ENCODE measurements at places on chromosomes 16 and 17. TPM values are rescaled to one million over a fixed set of nuclear protein-coding genes. Genes with fewer than 3 reads are reported as not detected.

The OR1A1 gene
- not detected for total RNA-seq

DNA sequence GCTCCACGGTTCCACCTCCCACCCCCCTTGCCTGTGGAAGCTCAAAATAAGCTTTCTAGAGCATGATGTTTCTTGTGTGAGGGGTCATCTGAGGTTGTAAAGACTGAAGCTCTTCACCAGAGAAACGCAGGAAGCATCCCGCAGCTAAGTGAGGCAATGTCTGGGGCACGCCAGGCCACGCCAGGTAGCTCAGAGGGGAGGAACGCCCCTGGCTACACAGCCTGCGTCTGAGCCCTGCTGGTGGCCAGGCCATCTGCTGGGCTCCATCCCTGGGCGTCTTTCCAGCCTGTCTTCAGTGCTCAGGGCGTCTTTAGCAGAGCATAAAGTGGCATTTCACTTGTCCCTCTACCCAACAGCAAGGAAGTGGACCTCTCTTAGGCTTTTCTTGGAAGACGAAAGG is 15.2 kb downstream of the SOCS3 start:
- no peak for DNase-seq

DNA sequence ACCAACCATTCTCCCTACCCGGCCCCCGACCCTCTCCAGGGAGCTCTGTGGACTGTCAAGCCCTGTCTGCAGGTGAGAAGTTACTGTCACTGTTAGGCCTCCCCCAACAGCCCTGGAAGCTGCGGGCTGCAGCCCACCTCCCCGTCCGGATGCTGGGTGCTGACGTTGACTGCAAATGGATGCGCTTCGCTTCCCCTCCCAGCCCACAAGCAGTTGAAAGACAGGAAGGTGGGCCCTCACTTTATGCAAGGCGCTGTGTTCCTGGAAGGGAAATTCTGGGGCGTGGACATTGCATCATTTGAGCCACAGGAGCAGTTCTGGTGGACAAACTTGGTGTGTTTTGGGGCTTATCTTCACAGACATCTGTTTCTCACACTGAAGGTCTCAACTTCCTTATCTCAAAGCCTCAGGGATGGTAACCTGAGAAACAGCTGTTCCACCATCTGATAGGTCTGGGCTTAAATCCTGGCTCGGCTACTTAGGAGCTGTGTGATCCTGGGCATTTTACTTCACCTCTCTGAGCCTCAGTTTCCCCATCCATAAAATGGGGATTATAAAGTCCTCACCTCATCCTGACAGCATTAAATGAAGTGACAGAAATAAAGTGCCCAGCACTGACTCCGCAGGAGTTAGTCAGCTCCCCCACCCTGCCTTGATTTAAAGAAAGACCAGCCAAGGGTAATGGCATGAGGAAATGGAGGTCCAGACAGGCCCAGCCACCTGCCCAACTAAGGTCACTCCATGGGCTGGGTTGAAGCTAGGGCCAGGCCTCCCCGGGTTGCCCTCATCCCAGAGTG is 4.6 kb upstream of the DRC7 start:
- no peak for DNase-seq

GRCh38 chr16:27820646-27821345 is 242.7 kb downstream of the GSG1L start:
- no peak for DNase-seq

DNA sequence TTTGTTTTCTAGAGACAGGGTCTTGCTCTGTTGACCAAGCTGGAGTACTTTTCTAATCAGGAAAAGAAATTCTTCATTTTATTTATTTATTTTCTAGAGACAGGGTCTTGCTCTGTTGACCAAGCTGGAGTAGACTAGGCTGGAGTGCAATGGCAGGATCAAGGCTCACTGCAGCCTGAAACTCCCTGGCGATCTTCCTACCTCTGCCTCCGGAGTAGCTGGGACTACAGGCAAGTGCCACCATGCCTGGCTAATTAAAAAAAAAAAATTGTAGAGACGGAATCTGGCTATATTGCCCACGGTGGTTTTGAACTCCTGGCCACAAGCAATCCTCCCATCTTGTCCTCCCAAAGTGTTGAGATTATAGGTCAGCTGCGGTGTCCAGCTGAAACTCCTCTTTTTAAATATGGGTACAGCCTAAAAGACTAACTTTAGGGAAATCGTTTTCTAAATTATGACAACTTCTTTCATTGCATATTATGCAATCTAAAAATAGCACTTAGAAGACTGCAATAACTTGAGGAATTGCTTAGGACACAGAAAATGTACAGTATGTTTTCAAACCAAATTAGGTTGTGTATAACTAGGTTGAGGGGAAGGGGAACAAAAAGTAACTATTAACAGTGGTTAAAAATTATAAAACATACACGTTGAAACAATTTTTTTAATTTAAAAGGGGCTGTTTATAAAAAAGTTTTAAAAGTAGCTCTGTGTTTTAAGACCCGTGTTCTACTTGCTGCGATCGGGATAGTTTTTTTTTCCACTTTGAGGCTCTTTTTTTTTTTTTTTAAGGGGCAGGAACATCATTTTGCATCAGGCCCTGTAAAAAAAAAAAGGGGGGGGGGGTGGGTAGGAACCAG is 4.7 kb downstream of the PRAC1 start:
- DNase-seq, result no peak

The DLX4 gene
- total RNA-seq, result 7.4 TPM

GRCh38 chr16:22871861-22872260 is 57.9 kb downstream of the HS3ST2 start:
- no peak for DNase-seq

DNA sequence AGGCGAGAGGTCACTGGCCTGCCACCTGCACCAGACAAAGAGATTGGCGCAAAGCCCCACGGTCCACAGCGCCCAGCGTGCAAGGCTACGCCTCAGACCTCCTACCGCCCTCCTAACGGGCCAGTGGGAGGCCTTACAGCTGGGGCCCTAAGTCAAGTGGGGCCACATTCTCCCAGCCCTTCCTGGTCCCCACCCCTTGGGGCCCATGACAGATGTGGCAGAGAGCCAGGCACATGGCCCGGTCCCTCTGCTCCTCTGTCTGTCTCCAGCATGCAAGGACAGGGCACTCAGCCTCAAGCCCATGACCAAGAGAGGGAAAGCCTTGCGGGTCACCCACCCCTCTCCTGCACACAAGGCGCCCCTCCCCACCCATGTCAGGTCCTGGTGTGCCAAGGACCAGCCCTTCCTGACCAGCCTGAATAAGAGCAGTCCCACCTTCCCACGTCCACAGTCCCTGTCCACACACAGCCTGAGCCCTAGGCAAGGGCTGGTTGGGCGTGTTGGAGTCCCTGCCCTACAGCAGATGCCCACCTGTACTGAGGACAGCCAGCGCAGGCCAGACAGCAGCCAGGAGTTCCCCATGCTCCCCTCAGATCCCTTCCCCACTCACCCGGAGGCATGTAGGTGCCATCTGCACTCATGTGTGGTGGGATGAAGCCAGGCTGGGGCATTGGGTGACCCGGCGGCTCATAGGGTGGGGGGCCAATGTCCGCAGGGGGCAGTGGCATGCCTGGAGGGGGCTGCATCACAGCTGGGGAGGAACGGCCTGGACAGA is 25.3 kb downstream of the CDIP1 start:
- no peak for DNase-seq

GRCh38 chr17:7060165-7060891 is 16.4 kb upstream of the SLC16A11 start:
- peak; percentile 96 for DNase-seq

The SLC38A8 gene
- total RNA-seq, result not detected

- DNase-seq, result peak; percentile 31
These were observed 1.8 kb downstream of the ALKBH5 start for GRCh38 chr17:18185391-18185790.

DNA sequence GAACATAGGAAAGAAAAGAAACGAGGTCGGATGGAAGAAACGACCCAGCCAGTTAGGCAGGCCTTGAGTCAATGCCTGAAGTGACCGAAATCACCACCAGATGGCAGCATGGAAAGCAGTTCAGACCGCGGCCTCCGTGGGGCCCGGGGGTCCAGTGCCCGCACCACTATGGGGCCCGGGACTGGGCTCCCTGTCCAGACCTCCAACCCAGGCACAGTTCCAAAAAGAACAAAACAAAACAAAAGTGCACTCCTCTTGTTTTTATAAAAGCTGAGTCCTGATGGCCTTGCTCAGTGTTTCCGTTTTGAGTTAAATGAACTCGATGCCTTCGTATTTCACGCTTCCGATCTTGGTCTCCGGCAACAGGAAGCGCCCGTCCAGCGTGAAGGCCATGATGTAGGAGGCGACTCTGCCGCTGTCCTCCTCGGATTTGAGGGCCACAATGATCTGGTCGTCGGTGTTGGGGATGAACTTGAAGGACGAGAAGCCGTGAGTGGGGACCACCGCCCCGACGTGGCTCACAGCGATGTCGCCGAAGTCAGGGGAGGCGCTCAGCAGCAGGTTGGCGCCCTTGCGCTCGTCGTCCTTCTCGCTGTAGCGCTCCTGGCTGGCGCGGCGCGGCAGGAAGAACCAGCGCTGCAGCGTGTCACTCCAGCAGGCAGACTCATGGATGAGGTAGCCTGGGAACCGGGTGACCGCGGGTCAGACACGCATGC is 13.7 kb upstream of the LGALS3BP start:
- DNase-seq, result no peak

- DNase-seq, result no peak
These were observed 45.1 kb upstream of the HNF1B start for GRCh38 chr17:37789771-37790541.

The CEP295NL gene
- total RNA-seq, result 0.12 TPM

The DLX3 gene
- total RNA-seq, result 0.15 TPM

- no peak for DNase-seq
These were observed 64.5 kb upstream of the GNG13 start for GRCh38 chr16:865026-865425.

- peak; percentile 63 for DNase-seq
These were observed 335.1 kb downstream of the GRIN2A start for GRCh38 chr16:9847146-9847545.

The PRAC2 gene
- not detected for total RNA-seq

DNA sequence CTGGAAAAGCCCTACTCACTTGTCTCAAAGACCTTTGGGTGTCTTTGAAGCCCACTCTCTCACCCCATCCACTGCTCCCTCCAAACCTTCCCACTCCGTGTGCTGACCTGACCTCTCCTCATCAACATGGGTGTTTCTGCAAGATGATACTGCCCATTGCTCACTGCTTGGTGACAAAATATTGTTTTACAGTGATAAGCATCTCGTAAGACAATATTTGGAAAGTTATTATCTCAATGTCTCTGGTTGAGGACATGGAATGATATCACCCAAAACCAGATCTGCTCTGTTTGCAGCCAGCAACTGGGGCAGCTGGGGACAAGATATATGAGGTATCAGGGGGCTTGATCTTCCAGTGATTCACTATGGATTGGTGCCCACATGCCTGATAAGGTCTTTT is 195.8 kb downstream of the SALL1 start:
- DNase-seq, result no peak

The GDPD1 gene
- total RNA-seq, result not detected

The KRTAP9-2 gene
- not detected for total RNA-seq

DNA sequence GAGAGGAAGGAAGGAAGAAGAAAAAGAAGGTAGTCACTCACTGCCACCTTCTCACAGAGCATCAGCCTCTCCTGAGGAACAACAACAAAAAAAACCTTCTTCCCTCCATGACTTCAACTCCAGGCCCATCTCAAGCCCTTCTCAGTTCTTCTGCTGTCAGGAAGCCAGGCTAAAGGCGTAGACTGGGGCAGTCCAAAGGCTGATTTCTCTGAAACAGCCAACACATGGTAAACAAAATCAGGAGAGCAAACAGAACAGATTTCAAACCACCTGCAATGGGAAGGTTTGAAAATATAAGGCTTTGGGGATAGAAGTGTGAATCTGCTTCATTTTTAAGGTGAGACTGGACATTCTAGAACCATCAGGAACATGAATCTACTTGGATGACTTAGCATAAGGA is 157.3 kb upstream of the DNAH9 start:
- DNase-seq, result no peak

DNA sequence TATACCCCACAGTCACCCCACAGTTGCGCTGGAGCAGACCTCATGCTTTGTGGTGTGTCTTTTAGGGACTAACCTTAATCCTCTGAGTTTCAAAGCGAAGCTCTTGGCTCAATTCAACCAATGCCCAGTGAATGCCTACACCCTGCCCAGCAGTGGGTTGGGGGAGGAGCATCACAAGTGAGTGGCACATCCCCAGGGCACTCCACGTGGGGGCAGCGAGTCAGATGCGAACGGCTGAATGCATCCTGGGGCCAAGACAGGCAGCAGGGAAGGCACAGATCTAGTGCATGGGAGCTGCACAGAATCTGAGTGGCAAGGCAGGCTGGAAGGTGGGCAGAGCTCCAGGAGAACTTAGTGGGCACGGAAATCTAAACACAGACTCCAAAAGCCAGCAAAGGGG is 39.2 kb downstream of the IFT140 start:
- peak; percentile 35 for DNase-seq

DNA sequence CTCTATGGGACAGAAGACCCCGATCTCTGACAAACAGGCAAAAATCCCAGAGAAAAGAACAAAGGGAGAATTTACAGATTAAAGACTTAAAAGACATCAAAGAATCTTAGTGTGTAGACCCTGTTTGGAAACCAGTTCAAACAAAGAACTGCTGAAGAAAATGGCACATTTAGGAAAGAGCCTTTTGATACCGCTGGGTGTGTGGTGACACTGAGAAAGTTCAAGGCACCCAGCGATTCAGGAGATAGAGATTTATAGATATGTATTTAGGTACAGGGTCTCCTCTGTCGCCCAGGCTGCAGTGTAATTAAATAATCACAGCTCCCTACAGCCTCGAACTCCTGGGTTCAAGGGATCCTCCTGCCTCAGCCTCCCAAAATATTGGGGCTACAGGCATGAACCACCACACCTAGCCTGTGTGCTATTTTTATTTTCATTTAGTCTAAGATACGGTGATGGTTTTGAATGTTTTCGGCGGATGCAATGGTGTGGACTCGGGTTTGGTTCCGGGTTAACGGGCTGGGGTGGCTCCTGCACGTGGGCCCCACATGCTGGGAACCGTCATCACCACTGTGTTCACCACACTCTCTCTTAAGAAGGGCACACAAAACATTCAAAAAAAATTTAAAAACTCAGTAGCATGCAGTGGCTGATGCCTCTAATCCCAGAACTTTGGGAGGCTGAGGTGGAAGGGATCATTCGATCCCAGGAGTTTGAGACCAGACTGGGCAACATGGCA is 114.0 kb downstream of the ZNF778 start:
- DNase-seq, result no peak

DNA sequence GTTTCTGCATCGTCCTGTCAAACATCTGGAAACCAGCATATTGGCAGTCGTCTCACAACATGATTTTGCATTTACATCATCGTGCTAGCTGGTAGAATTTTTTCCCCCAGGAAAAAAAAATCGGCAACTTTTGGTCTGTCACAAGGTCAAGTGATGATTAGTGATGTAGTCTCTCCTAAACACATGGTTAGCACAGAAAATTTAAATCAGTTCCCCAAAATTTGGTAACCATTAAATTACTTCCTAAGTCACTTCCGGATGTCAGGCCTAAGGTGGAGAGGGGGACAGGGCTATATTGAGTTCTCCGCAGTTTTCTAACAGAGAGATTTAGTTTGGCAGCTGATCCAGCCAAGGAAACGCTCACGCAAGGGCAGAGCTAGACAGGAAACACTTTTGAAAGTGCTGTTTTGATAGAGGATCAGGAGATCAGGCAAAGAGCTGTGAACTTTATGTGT is 271.0 kb upstream of the TBX2 start:
- no peak for DNase-seq

Data from M059J (cell line).